ENCODE measurements at places on chromosomes 2 and 18.

- DNase-seq, result peak; percentile 38
Measured at GRCh38 chr18:62715759-62716615, 646 bp downstream of the PHLPP1 start.

- DNase-seq, result no peak
Measured at GRCh38 chr2:15893689-15894480, 46.5 kb upstream of the MYCN start.

- no peak for DNase-seq
Measured at GRCh38 chr2:235860871-235861270, 307.3 kb downstream of the GBX2 start.

DNA sequence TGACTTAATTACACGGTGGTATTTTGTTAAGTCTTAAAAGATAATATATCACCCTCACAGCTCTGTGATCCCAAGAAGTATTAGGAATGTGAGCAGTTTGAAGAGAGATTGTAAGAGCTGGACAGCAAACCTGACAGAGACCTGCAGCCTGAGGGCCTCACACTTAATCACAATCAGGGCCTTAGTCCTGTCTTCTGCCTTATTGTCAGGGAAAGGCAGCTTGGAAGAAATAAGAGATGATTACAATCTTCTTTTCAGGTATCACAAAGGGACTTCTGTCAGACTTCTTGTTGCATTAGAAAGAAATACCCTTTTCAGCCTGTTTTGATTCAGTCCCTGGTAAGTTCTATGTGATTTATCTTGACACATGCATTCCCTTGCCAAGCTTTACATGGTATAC, 1433.8 kb upstream of the SLC39A10 start:
- DNase-seq, result no peak

DNA sequence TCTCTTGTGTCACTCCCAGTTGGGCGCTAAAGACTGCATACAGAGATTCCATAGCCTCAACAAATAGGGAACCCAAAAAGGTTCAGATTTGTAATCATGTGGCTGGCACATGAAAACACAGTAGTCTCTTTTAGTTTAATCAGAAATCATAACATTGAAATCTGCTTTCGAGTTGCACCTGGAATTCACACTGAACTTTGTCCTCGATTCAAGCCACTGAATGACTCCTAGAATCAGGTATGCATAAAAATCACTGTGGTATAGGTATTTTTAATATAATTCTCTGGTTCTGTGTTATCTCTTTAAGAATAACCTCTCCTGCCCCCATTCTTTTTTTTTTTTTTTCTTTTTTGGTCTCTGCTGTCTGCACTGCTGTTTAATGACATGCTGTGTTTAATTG, 150.2 kb downstream of the KCNH7 start:
- DNase-seq, result no peak

DNA sequence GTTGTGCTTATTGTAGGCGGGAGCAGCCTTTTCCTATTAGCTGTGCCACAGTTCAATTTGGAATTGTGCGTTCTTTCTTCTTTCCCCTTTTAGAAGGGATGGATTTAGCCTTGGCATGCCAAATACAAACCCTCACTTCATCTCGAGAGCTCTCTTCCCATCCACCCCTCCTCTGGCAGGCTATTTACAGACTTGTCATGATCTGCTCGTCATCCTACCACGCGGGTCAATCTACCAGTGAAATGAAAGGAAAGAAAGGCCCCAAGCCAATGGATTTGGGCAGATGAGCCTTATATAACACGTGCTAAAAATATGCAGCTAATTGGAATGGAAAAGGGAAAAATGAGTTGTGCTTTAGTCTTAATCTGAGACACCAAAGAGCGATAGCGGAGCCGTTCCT, 277.5 kb downstream of the PRKCE start:
- DNase-seq, result no peak

DNA sequence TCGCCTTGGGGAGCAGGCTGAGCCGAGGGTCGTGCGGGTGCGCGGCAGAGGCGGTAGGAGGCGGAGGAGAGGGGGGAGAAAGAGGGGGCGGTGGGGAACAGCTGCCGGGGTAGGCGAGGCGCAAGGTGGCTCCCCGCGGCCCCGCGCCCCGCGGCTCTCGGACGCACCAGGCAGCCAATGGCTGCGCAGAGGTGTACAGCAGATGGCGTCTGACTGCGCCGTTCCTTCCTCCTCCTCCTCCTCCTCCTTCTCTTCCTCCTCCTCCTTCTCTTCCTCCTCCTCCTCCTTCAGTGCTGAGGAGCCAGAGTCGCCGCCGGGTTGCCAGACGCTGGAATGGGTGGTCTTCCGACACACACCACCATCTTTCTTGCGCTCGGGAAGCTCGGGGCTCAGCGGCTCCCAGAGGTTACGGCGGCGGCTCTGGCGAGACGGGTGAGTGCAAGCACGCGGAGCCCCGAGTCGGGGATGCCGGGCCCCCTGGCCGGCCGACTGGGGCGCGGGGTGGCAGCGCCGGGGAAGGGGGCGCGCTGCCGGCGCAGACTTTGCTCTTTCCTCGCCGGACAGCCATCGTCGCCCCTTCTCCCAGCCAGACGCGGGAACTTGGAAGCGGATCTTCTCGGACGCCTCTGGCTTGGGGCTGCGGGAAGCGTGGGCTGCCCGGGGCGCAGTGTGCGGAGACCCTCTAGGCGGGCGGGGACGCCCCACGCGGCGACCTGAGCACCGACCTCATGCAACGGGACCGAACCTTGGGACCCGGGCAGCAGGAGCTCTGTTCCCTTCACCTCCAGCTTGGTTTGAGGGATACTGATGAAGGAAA, at the start of gene THSD7B:
Gene THSD7B (plus strand): TSS at position 290 of the 817 bp plus-strand sequence. CDS start 116,634 bp downstream, outside the sequence.
- DNase-seq, result no peak

DNA sequence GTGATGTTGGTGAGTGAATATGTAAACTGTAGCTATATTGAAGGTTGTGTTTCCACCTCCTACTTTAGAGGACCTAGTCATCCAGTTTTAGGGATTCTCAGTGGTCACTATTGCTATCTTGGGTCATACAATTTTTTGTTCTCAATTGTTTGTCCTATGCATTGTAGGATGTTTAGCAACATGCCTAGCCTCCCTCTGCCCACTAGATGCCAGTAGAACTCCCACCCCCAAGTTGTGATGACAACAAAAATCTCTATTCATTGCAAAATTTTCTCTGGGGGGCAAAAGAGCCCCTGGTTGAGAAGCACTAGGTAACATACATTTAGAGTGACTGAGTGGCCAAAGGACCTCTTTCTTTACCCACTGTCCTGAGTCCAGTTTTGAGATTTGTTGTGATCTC, 87.3 kb downstream of the LRRTM4 start:
- no peak for DNase-seq

GRCh38 chr2:240412975-240413812, 22.3 kb upstream of the GPC1 start:
- DNase-seq, result no peak

GRCh38 chr2:27717070-27717795, 53.5 kb downstream of the SLC4A1AP start:
- DNase-seq, result no peak

DNA sequence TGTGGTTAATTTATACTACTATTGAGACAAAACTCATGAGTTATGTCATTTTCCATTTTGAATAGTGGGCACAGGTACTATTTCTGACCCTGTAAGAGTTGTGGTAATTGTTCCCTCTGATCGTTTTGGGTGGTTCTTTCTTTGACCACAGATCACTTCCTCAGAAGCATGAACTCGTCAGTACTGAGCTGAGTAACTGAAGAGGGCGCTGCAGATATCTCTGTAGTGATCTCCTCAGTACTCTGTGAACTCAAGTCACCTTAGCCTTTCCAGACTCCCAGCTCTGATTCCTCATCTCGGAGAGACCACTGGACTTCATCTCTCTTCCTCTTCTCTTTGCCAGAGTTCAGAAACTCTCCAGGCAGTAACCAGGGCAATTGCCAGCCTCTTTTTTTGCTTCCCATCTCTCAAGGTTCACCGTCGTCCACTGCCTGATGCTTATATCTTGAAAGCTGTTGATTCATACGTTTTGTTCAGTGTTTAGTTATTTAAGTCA, 9.4 kb upstream of the IL1RL1 start:
- DNase-seq, result no peak

GRCh38 chr2:107684421-107684820, 142.3 kb upstream of the RGPD4 start:
- DNase-seq, result no peak

DNA sequence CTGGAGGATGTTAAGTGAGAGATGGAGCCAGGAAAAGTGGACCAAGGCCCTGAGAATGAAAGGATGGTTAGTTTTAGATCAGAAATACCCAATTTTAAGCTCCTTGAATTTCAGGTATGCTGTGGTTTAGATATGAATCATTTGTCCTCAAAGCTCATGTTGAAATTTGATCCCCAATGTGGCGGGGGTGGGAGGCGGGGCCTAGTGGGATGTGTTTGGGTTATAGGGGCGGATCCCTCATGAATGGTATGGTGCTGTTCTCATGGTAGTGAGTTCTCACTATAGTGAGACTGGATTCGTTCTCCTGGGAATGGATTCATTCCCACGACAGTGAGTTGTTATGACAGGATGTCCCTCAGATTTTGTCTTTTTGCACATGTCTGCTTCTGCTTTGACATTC, 11.4 kb downstream of the MYO5B start:
- no peak for DNase-seq

GRCh38 chr2:13560322-13560721, 843.6 kb downstream of the TRIB2 start:
- DNase-seq, result no peak

DNA sequence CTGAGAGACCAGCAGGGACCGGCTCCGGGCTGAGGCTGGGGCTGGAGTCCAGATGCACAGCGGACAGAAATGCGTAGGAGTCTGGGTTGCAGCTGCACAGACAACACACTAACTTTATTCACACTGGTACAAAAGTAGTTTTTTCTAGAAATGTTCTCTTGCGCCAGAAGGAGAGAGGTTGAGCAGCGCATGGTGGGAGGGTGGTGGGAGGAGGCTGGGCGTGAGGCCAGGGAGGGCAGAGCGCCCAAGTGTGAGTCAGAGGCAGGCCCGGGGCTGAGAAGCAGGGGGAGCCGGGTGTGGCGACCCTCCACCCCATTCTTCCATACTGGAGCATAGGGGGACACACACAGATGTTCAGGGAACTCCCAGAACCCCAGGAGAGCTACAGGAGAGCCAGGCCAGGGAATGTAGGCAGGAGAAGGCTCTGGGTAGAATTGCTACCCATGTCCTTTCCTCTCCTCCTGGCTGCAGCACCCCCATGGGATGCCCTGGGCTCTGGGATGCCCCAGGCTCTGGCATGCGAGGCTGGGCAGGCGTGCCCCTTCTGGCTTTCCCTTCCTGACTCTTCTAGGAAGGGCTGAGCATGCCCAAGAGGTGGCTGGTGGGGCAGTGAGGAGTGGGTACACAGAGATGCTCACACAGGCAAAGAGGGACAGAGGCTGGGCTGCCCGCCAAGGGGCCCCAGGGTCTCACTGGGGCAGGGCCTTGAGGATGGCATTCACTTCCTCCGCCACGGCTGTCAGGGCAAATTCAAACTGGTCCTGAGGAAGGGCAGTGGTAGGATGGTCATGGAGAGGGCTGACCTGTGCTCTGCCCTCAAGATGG, 10.6 kb downstream of the DNAJB2 start:
- no peak for DNase-seq

All from stimulated activated CD4-positive, alpha-beta T cell treated with anti-CD3 and anti-CD28 coated beads, Interleukin-15, amount 100 ng/mL, for 1 hour (primary cell).